Activated CD4-positive, CD25-positive, alpha-beta regulatory T cell (primary cell): ENCODE measurements at places on chromosomes 12 and 14.
A peak's percentile ranks its signal among the peaks of the same experiment; 100 is the strongest.

DNA sequence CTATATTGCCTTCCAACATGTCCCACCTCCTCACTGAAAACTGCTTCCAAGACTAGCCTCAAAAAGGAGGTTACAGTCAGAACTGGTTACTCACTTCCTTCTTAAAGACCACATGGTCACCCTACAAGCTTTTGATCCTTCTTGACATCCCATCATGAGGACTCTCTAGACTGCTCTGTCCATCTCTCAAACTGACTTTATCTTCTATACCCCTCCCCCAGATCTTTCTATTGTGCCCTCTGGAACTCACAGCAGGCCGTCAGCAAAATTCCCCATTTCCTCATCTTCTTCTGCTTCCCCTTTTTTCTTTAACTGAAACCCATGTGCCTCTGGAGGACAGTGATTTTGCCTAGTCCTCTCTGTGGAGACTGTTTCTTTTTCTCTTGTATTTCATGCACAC, 18.1 kb upstream of the IGF1 start:
- DNase-seq = no peak

DNA sequence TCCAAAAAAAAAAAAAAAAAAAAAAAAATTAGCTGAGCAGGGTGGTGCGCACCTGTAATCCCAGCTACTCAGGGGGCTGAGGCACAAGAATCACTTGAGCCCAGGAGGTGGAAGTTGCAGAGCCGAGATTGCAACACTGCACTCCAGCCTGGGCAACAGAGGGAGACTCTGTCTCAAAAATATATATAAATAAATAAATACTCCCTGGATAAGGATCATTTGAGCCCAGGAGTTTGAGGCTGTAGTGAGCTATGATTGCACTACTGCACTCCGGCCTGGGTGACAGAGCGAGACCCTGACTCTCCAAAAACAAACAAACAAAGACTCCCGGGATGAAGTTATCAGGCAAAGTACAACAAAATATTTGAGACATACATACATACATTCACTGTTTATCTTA, 3.3 kb upstream of the NAA25 start:
- no peak for DNase-seq

GRCh38 chr12:22372277-22372837, 37.9 kb upstream of the ST8SIA1 start:
- no peak for DNase-seq

DNA sequence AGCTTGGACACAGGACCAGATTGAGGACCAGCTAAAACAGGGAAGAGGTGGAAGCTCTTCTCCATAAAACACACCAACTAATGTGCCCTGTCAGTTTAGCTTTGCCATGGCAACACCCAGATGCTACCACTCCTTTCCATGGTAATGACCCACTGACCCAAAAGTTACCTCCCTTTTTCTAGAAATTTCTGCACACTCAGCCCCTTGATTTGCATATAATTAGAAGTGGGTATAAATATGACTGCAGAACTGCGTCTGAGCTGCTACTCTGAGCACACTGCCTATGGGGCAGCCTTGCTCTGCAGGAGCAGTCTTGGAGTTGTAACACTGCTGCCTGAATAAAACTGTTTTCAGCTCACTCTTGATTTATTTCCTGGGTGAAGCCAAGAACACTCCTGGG, 3.2 kb upstream of the TDG start:
- no peak for DNase-seq

DNA sequence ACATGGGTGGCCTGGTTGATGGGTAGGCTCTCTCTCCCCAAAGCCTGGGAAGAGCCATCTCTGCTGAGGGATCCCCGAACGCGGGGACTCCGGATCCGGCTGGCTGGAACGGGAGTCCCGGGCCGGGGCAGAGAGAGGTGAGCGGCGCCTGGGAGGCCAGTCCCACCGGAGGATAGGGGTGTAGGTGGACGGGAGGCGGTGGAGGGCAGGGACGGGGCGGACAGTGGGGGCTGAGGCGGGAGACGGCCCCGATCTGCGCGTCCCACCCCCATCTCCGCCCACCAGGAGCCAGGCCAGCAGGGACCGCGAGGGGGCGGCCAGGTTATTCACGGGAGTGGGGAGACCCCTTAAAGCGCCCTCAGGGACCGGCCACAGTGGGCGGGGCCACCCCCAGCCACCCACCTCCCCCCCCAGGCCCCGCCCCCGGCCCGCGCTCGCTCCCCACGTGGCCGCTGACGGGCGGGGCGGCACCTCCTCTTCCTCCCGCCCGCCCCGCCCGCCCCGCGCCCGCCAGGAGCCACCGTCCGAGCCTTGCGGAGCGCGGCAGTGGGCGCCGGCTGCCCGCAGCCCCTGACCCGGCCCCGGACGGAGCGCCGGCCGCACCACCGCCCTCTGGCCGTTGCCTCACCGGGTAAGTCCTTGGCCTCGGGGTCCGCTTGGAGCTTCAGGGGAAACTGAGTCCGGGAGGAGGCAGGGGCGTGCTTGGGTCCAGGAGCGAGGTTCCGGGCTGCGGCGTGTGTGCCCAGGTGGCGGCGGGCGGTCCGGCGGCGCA, at the start of gene INF2:
Gene INF2 (plus strand): TSS at position 510 of the 772 bp plus-strand sequence. CDS start 11,748 bp downstream, outside the sequence.
- DNase-seq = peak; percentile 39

DNA sequence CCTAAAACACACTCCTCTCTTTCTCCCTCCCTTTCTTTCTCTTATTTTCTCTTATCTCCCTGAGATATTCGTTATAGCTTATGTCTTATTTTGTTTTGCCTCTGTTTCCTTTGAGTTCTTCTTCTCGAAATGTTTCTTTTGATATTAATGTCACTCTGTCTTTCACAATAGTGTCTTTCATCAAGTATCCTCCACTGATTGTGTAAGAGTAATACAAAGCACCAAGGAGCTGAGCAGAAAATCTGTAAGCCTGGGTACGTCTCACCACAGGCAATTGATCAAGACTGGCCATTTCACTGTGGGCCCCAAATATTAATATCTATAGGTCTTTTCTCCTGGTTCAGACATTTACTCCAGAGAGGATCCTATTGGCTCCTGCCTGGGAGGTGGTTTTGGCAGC, 4.8 kb upstream of the LYZ start:
- DNase-seq = no peak

DNA sequence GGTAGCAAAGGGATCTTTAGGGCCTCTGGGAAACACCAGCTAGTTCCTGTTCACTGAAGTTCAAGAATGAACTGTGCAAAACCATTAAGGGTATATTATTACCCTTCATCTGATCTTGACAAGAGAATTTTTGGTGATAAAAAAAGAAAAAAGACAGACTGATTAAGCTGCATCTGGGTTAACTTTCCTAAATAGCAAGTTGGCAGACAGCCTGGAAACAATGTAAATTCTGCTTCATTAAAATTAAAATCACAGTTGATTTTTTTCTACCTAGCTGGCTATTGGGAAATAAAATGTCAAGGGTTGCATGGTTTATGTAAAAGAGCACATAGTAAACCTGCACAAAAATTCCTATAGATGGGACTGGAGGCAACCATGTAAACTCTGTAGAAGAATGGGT, 126.6 kb upstream of the PRKD1 start:
- no peak for DNase-seq

- no peak for DNase-seq
Measured at GRCh38 chr14:99136401-99136800, 135.6 kb downstream of the BCL11B start.

DNA sequence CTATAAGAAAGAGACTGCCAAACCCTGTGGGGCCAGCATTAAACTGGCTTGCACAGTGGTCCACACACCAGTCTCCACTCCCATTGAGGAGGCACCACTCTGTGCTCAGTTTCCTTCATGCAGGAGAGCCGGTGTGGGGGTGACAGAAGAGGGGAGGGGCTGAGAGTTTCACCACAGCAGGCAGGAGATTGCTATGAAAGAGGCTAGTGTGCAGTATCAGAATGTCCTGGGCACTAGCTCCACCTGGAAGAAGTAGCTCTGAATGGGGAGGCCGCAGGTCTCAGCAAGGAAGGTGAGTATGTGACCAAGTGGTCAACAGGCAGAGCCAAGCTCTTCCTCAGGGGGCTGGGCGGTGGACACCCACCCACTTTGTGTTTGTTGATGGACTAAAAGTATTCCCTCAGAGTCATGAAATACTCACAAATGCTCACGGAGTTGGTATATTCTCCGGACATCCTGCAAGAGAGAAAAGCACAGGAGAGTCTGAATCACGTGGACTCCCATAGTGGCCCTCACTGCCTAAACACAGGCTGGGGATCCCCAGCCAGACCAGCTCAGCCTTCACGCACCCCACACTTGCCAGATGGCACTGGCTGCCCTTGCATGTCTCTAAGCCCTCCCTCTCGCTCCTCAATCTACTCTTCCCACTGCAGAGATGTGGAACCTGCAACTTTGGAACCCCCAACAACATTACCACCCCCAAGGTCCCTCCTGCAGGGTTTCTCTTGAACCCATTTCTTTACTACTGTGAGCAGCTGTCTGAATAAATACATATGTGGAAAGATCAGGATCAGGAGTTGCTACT, 7.8 kb upstream of the KRT72 start:
- DNase-seq = no peak

GRCh38 chr12:108722992-108723766, 8.1 kb downstream of the CORO1C start:
- DNase-seq = no peak
